Right hindlimb (tissue), 1 donor: ENCODE measurements at places on chromosomes 5 and 9.

GRCh38 chr9:34982361-34982760, 7.2 kb upstream of the DNAJB5 start:
- DNase-seq, result no peak

DNA sequence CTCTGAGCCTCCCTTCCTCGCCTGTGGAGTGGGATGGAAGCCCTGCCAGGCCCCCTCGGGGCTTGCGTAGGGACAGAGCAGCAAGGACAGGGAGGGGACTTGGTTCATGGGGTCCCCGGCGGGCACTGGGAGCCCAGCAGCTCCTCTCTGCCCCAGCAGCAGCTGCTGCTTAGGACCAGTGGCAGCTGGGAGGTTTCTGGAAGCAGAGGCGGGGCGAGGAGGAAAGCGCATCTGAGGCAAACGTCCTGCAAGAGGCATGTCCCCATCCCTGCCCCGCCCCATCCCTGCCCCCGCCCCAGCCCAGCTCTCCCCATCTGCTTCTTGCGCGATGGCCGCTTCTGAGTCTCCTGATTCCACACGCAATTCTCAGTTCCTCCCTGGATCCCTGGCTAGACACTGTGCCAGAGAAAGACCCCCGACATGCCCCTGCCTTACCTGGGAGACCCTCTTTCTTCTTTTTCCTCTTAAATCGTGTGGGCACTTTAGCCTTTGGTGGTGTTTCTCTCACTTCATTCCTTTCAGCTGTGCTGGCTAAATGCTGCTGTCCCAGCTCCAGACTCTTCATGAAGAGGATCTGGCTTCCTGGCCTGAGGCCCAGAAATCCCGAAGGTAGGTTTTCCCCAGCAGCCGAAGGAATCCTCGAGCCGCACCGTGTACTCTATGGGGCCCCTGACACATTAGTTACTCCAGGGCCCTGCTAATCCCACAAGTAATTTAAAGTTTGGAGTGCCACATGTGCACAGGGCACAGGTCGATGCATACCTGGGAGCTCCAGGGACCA, 4.4 kb upstream of the OR2S2 start:
- DNase-seq, result peak; percentile 53

DNA sequence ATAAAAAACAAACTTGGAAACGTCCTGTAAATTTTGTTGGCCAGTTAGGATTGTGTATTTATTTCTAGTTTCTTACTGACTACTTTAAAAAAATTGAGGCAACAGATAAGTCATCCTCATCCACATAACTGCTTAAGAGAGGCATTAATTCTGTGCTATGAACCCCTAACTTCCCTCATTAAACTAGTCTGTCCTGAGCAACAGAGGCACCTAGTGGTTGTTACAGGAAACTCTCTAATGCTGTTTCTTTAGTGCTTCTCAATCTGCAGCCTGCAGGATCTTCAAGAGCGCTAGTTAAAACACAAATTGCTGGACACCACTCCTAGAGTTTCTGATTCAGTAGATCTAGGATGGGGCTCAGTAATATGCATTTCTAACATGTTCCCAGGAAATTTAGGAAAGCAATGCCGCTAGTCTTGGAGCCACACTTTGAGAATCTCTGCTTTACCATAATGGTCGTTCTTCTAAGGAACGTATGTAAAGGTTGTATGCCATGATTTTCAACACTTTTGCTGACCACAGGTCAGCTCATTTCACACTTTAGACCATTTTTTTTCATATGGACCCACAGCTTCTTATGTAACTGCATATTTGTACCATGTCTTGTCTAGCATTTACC, 410.1 kb upstream of the SMARCA2 start:
- peak; percentile 27 for DNase-seq

DNA sequence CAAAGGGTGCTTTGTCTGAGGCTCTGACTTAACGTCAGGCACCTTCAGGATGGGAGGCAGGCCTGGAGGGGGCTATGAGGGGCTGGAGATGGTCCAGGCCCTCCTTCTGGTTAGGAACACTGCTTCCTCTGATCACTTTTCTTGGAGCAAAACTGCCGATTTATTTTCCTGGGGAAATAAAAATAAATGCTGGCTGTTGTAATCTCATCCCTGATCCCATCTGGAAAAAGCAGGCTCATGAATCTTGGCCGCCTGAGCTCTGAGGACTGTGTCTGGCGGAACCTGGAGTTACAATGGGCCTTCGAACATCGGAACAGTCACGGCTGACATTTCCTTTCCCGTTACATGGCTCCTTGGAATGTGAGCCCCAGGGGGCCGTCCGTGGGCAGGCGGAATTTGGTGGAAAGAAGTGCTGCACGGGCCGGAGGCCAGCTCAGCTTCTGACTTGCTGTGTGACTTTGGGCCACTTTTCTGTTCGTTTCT, 157.8 kb downstream of the RGS3 start:
- peak; percentile 94 for DNase-seq

DNA sequence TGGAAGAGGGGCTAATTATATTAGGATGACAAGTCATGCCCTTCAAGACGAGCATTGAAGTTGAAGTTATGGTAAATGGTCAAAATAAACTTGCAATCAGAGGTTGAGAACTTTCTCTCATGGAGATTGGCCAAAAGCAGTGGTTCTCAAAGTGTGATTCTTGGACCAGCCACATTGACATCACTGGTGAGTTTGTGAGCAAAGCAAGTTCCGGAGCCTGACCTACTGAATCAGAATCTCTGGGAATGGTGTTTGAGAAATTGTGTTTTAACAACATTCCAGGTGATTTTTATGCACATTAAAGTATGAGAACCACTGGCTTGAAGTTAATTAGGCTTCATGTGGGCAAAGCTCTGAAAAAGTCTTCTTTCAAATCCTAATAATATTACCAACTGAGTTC, 403.5 kb downstream of the ZSWIM6 start:
- DNase-seq, result no peak

DNA sequence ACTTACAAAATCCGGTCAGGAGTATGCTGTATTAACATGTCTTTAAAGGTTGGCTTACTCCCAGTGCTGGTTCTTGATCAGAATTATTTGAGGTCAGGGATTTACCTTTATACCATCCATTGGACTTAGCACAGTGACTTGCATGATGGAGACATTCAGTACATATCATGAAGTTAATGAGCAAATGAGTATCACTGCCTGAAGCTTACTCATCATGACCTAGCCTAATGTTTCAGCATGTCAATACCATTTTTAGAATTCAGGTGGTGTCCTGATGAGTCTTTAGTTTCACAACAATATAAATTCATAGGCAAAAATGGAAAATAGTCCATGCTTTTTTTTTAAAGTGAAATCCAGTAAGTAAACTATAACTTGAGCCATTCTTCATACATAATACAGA, 226.0 kb upstream of the C9orf72 start:
- DNase-seq, result no peak

DNA sequence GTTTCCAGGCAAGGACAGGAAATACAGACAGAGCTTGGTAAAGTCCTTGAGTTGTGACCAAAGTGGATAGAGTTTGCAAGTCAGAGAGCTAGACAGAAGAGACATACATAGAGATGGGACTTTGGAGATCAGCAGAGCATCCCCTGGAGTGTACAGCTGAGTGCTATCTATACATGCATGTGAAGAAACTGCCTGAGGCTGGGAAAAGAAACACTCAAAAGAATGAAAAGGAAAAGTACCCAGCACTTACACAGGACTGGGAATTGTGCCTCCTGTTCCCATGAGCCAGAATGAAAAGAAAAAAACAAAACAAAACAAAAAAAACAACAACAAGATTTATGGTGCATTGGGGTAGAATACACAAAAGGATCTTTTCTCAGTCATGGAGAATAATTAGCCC, 606.4 kb downstream of the ZNF608 start:
- no peak for DNase-seq

- no peak for DNase-seq
These were observed 20.5 kb downstream of the RGMB start for GRCh38 chr5:98794001-98794400.

DNA sequence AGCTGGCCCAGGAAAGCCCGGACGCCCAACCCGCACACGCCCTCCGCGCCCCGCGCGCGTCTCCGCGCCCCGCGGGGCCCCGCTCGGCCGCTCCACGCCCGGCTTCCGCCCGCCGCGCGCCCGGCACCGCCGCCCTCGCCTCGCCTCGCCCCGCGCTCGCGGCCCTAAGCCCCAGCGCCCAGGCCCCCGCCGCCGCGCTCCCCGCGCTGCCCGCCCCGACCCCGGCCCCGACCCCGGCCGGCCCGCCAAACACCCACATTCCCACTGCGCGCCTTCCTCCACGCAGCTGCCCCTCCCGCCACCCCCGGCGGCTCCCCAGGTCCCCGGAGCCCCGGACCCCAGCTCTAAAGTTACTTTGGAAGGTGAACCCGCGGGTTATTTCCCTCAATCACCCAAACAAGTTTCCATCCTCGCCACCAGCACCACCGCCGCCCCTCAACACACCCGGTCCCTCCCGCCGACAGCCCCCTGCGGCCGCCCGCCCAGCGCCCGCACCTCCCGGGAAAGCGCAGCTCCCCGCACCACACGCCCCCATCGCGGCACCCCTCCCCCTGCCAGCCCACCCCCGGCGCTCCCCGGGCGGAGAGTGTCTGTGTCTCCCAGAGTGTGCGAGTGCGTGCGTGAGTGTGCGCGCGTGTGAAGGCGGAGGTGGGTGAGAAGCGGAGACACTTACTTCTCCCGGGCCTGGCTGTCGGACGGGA, 439 bp downstream of the SSBP2 start:
- no peak for DNase-seq

GRCh38 chr5:96614110-96614691, 48.0 kb upstream of the CAST start:
- peak; percentile 59 for DNase-seq

GRCh38 chr9:136728548-136729123, 14.1 kb downstream of the LCN10 start:
- DNase-seq, result no peak

DNA sequence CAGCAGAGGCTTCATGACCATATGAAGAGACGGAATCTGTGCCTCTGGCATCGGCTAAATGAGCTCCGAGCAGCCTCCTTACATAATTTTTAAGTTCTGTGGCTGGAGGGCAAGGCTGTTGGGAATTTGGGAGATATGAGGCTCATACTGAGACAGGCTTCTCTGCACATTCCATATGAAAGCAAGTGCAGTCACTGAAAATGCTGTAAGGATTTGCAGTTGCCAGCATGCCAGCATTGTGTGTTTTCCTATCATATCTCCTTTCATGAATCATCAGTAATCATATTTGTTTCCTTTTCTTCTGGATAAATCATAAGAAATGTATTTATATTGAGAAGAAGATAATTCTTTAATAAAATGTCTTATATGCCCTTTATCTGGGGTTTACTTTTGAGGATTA, 775.4 kb downstream of the SEMA5A start:
- no peak for DNase-seq

- DNase-seq, result no peak
These were observed 31.0 kb downstream of the EFCAB9 start for GRCh38 chr5:172224996-172225395.

- peak; percentile 16 for DNase-seq
These were observed 1.7 kb downstream of the DCANP1 start for GRCh38 chr5:135445306-135445985.

DNA sequence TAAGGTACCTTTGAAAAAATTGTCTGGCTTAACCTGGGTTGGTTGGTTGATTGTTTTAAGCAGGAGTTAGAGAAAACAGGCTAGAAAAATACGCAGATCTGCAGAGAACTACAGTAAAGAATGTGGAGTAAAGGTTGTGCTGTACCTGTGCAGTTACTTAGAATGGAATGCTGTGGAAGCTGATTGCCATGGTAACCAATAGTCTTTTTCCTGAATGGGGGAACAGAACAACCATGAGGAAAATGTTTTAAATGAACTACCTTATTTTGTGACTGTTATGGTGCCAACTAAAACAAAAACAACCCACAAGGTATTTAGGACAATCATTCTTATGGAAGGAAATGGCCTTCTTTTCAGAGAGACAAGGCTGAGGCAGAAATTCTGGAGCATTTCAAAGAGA, 4.8 kb upstream of the HOMER1 start:
- no peak for DNase-seq

DNA sequence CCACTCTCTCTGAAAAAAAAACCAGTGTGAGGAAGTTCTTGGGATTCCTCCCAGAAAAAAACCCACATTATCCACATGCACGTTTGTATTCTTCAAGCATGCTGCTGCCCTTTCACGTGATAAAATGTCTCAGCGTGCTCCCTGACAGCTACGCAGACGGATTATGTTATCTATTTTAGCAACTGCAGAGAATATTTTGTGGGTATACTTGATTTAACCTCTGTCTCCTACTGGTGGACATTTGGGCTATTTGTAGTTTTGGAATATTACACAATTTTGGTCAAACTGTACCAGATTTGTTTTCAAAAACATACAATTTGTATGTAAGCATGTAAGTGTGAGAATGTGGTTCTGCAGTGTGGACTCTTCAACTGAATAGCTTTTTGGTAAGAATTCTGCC, 10.7 kb downstream of the PRRC2B start:
- no peak for DNase-seq

- DNase-seq, result no peak
These were observed 2347.9 kb upstream of the ACO1 start for GRCh38 chr9:30036558-30036957.

GRCh38 chr5:41835645-41836044, 34.6 kb downstream of the OXCT1 start:
- DNase-seq, result peak; percentile 39

DNA sequence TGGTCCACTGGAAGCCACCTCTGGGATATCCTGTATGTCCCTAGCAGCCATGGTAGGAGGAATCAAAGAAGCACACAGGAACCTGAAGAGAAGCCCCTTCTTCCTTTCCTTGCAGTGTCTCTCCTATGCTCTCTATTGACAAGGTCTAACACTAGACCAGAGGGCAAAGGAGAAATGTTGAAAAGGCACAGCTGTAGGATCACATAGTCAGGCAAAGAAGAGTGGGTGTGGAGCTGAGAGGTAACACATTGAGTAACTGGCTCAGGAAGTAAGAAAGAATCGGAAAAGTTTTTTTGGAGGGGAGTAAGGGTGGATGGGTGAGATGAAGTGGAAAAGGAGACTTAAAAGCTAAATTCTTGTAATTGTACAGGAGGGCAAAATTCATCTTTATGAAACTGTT, 100.1 kb downstream of the FOCAD start:
- DNase-seq, result no peak

- DNase-seq, result no peak
These were observed 575.8 kb upstream of the CLINT1 start for GRCh38 chr5:158434749-158435148.

DNA sequence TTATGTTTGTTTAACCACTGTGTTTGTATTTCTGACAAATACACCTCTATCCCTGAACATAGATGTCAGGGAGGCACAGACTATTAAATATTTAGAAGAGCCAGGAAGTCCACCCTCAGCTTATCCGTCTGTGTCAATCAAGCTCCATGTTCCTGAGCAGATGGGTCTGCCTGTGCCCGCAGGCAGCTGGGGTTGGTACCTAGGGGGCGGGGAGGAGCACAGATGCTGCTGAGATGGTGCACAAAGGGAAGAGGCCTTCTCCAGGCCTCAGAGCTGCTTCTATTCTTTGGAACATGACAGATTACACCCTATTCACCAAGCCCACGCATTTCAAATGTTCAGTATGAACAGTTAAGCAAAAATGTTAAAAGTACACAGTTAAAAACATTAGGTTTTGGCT, 142.1 kb downstream of the EPB41L4A start:
- DNase-seq, result no peak

- no peak for DNase-seq
These were observed 23.0 kb downstream of the TMOD1 start for GRCh38 chr9:97524424-97524823.

- no peak for DNase-seq
These were observed 29.3 kb downstream of the PLAC8L1 start for GRCh38 chr5:146076028-146076427.

- no peak for DNase-seq
These were observed 63.5 kb downstream of the GADD45G start for GRCh38 chr9:89668216-89668865.

- no peak for DNase-seq
These were observed 218.4 kb downstream of the PCSK1 start for GRCh38 chr5:96214442-96215197.
